ENCODE measurements at places on chromosomes 12 and 14.

- no peak for DNase-seq
Observed at GRCh38 chr12:88753707-88754106, 173.4 kb upstream of the KITLG start.

- DNase-seq = no peak
Observed at GRCh38 chr12:82952946-82953345, 266.2 kb downstream of the TMTC2 start.

DNA sequence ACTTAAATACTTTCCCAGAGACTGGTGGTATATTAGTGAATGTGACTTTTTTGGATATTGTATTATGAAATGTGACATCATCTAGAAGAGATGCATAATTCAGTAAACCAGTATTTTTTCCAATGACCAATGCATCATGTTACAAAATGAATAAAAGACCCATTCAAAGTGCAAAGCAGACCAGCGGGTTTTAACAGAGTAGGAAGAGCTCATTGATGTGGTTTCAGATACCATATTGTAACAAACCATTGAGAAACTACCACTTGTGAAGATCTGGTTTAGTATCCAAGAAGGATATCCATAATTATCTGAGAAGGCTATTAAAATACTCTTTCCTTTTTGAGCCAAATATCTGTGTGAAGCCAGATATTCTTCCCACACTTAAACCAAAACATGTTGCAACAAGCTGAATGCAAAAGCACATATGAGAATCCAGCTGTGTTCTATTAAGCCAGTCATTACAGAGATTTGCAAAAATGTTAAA is 47.7 kb downstream of the MVK start:
- no peak for DNase-seq

- DNase-seq = no peak
Observed at GRCh38 chr12:113173081-113173698, 12.1 kb downstream of the DDX54 start.
